ENCODE measurements at places on chromosomes 3 and 15. TPM values are rescaled to one million over a fixed set of nuclear protein-coding genes. Genes with fewer than 3 reads are reported as not detected.
A peak's percentile ranks its signal among the peaks of the same experiment; 100 is the strongest.

DNA sequence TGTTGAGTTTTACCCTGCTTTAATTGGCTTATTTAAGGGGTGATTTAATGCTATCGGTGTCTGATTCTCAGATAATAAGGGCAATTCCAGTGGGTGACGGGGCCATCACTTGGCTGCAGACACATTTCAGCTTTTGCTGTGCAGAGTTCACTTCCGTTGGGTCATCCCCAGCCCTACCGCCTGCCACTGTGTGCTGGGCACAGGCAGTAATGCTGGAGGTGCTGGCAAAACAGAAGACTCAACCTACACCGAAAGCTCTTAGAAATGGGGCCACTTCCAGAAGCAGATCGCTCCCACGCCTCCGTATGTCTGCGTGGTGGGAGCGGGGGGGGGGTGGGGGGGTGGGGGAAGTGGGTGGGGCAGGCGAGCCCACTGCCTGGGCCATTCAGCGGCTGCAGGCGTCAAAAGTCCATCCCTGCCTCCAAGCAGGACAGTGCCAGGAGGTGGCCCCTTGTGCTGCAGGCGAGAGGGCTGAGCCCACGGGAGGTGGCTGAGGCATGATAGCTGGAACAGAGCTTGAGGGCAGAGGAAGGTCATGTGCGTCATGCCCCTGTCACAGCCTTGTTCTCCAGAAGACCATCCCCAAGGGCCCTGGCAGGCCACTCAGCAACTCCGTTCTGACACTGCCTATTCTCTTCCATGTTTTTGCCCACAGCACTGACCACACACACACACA is 128.3 kb downstream of the ATP10A start:
- DNase-seq: no peak

The PRR20G gene
- polyA plus RNA-seq: not detected

DNA sequence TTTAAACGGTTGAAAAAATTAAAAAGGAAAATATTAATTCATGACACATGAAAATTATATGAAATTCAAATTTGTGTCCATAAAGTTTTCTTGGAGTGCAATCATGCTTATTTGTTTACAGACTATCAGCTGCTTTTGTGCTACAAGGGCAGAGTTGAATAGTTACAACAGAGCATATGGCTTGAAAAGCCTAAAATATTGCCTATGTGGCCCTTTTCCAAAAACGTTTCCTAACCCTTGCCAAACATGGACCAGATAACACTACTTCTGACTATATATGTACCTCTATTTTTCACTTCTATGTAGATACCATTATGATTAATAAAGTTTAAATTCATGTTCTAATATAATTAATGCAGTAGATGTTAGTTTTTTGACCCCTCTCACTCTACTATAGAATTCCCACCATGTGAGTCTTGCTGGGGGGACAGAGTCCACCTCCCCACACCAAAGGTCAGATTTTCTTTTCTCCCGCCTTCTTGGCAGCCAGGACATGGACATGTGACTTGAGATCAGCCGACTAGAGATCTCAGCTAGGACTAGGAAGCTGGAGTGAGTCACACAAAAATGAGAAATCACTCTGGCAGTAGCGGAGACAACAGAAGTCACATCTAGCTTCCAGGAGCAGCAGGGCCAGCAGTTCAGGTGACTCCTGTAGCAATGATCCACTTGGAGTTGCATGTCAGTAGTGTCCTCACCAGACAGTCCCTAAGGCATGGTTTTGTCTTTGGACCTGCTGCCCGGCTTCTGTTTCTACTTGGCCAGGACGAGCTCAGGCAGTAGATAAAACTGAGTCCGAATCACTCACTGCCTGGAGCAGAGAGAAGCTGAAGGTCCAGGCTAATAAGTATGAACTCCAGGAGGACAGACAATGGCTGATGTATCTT is 22.4 kb downstream of the CIAO2A start:
- peak; percentile 39 for DNase-seq

GRCh38 chr3:161020256-161020655 is 84.9 kb downstream of the B3GALNT1 start:
- DNase-seq: no peak

Data from AG04450 (cell line).